ENCODE measurements at places on chromosomes 13 and 19.

DNA sequence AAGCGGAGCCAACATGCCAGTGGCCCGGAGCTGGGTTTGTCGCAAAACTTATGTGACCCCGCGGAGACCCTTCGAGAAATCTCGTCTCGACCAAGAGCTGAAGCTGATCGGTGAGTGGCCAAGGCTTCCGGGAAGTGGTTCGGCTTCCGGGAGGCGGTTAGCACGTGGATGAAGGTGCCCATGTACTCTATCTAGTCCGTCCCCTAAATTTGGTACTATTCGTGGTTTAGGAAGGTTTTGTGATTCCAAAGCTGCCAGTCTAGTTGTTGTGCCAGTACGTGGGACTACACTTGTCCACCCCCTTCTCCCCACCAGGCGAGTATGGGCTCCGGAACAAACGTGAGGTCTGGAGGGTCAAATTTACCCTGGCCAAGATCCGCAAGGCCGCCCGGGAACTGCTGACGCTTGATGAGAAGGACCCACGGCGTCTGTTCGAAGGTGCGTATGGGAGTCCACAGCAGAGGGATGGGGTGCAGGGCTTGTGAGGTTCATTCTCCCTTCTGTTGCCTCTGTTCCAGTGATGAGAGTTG is 579 bp downstream of the RPS9 start:
- no peak for DNase-seq

DNA sequence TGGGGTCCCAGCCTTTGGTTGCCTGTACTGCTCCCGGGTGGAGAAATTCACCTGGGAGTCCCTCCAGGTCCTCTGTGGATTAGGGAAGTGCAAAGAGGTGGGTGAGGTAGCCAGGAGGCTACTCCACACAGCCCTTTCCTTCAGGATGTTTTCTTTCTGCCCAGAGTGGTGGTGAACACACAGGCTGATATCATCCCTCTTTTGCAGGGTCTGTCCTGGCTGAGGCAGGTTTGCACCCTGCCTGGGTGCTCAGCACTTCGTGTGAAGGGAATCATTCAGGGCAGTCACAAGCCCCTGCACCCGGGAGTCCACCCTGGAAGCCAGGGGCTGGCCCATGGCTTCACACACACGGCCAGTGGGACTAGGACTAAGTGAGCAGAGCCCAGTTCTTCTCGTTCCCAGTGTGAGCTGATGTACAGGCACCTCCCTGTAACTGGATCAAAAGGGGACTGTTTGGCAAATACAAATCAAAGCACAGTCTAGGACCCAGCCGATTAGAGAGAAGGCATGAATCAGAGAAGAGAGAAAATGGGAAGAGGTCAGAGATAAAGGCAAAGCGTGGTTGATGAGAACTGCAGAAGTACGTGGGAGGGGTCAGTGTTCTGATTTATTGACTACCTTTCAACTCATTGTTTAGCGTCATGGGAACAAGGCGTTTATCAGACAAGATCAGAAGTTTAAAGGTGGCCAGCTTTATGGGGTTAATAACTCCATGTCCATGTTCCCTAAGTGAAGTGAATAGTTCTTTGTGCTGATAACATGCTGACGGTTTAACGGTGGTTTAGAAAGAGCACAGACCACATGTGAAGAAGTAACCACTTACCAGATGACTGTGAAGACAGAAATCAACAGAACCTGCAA is 30.4 kb upstream of the SPATA13 start:
- no peak for DNase-seq

GRCh38 chr13:36530050-36530789 is 97.9 kb downstream of the CCNA1 start:
- no peak for DNase-seq

DNA sequence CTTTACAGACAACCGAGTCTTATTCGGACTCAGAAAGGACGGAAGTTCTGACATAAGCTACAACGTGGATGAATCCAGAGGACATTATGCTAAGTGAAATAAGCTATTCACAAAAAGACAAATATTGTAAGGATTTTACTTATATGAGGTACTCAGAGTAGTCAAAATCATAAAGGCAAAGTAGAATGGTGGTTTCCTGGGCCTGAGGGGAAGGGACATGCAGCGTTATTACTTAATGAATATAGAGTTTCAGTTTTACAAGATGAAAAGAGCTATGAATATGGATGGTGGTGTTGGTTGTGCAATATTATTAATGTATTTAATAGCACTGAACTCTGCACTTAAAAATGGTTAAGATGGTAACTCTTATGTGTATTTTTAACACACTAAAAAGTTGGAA is 419.1 kb upstream of the SGCG start:
- DNase-seq, result no peak

- DNase-seq, result peak; percentile 40
Observed at GRCh38 chr19:40155749-40156265, 35.4 kb upstream of the MAP3K10 start.

DNA sequence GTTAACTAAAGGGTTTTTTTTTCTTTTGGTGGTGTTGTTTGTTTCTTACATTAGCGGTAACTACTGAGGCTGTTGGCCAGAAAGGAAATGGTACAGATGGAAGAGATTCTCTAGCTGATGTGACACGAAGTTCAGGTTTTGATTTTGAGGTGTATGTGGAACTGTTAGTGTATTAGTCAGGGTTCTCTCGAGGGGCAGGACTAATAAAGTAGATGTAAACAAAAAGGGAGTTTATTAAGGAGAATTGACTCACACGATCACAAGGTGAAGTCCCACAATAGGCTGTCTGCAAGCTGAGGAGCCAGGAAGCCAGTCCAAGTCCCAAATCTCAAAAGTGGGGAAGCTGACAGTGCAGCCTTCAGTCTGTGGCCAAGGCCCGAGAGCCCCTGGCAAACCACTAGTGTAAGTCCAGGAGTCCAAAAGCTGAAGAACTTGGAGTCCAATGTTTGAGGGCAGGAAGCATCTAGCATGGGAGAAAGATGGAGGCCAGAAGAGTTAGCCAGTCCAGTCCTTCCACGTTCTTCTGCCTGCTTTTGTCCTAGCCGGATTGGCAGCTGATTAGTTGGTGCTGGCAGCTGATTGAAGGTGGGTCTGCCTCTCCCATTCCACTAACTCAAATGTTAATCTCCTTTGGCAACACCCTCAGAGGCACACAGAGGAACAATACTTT is 577.6 kb downstream of the EFNB2 start:
- DNase-seq, result no peak

DNA sequence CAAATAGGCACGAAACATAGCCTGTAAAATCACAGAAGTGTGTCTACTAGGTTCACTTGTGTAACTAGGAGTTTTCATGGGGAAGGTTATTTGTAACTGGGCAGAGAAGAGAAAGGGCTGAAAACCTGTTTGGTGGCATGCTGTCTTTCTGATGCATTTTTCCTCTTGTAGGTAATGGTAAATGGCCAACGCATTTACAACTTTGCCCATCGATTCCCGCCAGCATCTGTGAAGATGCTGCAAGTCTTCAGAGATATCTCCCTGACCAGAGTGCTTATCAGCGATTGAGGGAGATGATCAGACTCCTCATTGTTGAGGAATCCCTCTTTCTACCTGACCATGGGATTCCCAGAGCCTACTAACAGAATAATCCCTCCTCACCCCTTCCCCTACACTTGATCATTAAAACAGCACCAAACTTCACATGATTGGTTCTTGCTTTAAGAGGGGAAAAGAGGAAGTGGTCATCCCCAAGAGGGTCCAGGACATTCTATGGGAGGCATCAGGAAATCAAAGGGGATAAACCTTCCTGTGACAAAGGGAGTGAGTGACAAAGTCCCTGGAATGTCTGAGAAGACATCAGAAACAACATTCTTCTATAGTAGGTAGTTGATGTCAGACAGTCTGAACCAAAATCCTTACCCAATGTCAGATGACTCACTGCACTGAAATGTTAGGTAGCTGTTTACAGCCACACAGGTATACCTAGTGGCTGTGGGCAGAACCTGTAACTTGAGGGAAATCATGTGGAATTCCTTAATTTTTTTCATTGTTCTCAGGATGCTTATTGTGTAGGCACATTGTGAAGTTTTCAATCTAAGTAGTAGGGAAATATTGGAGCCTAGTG is 5.0 kb downstream of the LGALS14 start:
- DNase-seq, result no peak

DNA sequence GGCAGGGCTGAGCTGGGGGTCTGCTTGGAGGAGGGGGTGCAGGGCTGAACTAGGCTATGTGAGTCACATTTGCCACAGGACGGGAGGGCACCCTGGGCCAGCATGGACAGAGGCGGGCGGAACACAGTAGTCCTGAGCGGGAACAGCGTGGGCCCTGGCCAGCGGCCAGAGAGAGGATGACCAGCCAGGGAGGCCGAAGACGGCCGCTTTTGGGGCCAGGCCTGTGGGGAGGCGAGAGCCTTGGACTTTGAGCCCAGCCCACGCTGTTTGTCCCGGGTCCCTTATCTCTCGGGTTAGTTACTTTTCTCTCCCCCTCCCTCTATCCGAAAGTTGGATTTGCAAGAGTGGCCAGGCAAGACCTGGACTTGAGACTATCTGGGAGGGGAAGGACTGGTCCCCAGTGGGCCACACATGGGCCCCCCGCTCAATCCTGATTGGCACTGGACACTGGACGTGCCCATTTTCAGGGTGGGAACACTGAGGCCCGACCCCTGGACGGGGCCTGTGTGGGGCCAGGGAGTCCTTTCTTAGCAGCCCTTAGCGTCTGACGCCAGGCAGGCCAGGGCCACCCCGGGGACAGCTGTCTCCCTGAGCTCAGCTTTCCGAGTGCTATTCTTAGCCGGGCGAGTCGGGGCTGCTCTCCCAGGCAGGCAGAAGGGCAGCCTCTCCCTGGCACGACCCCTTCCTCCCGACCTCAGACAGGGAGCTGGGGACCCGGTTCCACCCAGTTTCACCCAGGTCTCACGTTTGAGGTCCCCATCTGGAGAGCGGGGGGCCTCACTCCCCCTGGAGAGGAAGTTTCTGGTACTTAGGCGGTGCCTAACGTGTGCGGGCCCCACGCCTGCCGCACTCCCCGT is 833 bp downstream of the GAMT start:
- peak; percentile 85 for DNase-seq

DNA sequence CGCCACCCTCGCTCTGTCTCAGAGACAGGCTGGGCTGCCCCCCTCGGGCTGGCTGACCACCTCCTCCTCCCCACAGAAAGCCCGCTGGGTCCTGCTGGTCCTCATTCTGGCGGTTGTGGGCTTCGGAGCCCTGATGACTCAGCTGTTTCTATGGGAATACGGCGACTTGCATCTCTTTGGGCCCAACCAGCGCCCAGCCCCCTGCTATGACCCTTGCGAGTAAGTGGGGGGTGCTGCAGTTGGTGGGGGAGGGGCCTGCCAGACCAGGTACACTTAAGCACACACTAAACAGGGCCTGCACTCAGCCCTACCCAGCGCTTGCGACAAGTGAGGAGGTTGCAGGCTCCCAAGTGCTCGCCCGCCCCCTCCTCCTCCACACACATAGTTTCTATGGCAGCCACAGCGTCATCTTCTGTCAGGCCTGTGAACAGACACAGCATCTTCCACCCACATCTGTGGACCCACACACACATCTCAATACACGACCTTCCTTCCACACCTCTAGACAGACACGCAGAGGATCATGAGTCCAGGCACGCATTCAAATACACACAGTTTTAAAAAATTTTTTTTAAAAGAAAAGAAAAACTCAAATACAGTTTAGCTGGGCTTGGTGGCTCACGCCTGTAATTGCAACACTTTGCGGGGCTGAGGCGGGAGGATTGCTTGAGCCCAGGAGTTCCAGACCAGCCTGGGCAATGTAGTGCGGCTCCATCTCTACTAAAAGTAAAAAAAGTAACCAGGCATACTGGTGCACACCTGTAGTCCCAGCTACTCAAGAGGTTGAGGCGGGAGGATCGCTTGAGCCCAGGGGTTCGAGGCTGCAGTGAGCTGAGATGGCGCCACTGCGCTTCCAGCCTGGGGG is 18.4 kb downstream of the PLD3 start:
- DNase-seq, result no peak

GRCh38 chr13:44903574-44903985 is 85.7 kb downstream of the NUFIP1 start:
- no peak for DNase-seq

DNA sequence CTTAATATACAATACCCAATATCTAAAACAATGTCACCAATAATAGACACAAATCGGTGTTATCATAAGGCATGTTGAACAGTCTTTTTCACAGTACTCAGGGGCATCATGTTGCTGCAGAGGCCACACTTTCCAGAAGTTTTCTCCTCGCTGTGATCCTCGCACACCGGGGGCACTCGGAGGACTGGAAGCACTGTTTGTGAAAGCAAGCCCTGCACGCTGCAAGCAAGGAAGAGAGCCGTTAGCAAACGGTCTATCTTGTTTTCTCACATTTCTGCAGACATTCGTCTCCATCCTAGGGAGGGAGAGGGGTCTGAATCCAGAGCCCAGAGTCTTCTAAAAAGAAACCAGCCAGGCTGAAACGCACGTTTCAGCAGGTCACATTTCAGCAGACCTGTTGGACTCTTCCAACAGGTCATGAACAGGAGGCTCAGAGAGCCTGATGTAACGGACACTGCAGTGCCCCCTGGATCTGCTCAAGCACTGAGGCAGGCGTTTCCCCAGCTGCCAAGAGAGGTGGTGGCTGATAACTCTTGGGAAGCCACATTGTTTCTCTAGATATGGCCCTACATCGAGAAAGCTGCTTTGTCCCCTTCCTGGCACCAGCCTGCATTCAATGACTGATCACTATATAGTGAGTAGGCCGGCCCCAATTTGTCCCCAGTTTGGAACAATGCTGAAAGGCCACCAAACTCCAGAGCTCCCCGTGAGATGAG is 43.6 kb downstream of the RUBCNL start:
- DNase-seq, result no peak

GRCh38 chr19:30065680-30066606 is 123.9 kb downstream of the URI1 start:
- DNase-seq, result no peak

DNA sequence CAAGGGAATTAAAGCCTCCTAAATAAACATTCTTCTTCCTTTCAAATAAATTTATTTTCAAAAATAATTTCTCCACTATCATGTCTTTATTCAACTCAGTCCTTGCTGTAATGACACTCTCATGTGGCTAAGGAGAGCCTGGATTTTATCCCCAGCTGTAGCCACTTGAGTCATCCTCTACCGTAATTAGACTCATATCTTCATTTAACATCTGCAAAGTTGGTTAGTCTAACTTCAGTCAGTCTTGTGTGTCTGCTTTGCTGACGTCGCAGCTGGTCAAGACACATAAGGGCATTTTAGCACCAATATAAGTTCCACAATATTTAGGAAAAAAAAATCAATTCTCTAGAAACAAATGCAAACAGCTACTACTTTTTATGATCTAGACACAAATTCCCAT is 776.4 kb upstream of the ATXN8OS start:
- no peak for DNase-seq

DNA sequence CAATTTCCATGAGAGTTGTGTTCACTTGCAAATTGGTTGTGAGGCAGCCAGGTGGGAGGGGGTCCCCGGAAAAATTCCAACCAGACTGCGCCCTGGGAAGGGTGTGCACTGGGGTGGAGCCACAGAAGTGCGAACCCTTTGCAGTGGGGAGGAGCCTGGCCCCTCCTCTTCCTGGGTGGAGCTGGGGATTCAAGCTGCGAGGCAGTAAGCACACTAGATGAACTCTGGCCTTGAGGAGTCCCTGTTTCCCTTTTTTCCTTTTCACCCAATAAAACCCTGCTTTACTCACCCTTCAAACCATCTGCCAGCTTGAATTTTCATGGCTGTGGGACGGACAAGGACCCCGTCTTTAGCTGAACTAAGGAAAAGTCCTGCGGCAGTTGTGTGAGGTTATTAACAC is 31.0 kb upstream of the MBNL2 start:
- peak; percentile 62 for DNase-seq

Data from NCI-H2171 treated with DMSO at 0.1 percent for 48 hours (cell line).